CD4-positive, alpha-beta T cell treated with Interleukin-10 for 1 hour (primary cell): ENCODE measurements at places on chromosomes 3 and 15.

DNA sequence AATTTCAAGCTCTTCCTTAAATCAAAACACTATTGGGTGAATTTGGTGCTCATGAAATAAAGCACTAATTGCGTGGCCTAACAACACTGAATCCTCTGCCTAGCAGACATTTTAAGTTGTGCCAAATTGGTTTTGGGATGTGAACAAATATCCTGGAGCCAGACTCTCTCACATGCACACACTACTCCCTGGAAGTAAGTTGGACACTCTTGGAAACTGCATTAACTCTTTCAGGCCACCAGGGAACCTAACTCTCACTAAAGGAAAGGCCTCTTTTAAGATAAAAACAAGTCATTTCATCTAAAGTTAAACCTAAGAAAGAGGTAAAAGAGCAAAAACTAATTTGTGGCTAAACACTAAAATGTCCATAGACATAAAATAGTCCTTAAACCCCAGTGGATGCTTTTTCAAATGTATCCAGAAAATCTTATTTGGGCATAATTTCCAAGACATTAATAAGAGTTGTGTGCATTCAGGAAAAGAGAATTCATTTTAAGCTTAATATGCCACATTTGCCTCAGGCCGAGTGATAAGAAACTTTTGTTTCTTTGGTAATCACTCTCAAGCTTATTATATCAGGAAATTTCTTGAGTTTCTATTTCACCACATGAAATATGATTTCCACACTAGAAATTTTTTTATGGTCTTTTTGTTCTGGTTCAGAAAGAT is 61.8 kb downstream of the ZBTB20 start:
- no peak for DNase-seq

DNA sequence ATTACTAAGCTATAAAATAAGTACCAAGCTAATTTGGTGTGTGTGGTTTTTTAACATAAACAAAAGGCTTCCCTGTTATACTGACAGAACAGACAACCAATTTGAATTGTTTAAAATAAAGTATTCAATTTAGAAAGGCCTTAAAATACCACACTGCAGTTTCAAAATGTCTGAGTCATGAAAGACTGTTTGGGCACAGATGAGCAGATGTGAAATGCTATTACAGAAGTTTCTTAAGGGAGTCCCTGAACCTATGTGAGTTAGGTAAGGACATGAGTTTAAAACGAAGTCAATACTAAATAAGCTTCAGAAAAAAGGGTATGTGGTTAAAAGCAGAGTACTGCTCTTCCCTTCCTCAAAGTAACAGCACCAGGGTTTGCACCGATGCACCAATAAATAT is 69.7 kb upstream of the SETMAR start:
- DNase-seq, result no peak

GRCh38 chr3:44477312-44478030 is at the start of gene ZNF445:
TSS of gene ZNF445 (minus strand) at chr3:44477670. CDS start at chr3:44455549, 22,121 bp downstream.
- peak; percentile 82 for DNase-seq

- no peak for DNase-seq
Measured at GRCh38 chr3:171173736-171174135, 147.2 kb upstream of the SLC2A2 start.

DNA sequence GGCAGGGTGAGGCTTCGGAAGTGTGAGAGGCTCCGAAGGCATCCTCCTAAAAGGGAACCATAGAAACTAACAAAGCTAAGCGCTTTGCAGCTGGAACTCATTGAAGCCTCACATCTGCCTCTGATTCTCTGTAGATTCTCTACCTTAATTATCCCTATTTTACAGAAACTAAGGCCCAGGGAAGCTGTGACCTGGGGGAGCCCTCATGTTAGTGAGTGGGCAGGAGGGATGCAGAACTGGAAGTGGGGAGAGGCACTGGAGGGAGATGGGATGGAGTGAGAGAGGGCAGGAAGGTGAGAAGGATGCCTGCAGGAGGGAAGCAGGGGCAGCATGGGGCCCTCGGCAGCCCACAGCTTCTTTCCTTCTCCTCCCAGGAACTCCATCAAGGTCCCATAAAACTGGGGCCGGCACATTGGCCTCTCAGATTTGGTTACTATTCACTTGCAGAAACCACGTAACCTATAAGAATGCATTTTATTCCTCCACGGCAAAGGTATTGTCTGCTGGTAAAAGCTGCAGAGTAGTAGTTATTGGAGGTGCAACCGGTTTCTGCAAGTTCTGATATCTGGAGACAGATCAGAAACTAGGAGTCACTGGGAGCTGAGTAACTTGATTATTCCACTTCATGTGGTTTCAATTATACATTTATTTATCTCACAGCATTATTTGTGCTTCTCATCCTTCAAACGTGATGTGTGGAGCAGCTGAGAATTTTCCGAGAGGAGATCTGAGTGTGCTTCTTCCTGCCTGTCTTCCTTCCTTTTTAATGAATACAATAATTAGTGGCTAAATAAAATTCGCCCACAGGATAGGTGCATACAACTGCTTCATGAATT is 24.0 kb upstream of the CHCHD6 start:
- DNase-seq, result no peak

GRCh38 chr3:194273743-194274310 is 77.3 kb downstream of the CPN2 start:
- DNase-seq, result no peak

GRCh38 chr3:183883291-183884096 is 1.2 kb downstream of the PARL start:
- no peak for DNase-seq

DNA sequence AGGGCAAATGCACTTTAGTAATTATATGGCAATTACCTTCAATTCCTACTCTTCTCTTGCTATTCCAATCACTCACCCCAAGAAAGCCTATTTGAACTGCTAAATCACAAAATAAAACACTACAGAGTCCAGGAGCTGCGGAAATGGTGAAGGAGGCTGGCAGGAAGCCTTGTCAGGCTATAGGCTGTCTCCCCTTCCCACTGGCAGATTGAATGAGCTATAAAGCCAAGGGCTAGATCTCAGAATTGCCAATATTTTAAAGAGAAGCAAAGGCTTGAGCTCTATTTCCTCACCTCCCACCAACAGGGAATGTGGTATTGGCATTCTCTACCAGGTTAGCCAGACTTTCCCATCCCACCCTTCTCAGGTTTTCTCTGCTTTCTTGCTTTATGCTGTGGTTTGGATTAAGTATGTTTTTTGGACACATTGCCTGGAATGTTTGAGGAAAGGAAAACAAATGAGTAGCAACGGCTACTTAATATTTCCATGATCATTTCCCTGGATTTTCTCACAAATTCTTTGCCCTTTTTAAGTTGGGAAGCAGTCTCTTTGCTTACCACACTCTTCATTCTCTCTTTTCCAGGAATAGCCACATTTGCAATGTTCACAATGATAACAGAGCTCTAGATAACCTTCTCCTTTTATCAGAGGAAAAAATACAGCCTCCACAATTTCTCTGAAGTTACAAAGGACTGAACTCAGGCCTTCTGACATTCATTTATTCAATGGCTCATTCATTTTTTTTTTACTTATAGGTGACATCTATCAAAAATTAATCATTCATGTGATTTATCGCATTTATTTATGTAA is 1125.4 kb downstream of the ROBO1 start:
- no peak for DNase-seq

DNA sequence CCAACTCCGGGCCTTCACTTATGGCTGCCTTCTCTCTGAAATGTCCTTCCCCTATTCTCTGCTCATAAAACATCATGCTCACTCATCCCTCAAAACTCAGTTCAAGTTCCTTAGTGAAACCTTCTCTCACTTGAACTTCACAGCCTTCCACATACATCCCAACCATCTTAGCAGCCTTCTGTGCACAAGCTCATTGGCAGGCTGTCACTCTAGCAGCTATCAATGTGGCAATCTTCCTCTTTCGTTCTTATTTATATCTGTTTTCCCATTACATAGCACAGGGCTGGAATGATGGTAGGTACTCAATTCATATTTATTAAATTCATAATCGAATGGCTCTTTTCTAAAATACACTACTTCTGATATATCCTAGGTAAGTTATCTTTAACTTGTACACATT is 66.4 kb upstream of the MCTP2 start:
- no peak for DNase-seq

DNA sequence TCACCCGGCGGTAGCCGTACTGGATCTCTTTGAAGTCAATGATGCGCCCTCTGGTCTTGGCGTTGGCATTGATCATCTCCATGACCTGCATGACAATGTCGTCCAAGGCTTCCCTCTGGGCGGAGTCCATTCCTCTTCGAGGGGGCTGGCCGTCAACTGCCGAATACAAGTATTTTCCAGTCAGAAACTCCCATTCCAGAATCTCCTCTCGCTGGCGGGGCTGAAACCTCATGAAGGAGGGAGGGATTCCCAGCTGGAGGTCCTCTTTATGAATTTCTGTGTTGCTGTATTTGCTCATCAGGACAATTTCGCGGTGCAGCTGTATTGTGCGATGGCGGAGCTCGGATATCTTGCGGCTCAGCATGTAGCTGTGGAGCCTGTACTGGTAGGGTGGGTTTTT is 73.4 kb downstream of the CHSY1 start:
- DNase-seq, result no peak

DNA sequence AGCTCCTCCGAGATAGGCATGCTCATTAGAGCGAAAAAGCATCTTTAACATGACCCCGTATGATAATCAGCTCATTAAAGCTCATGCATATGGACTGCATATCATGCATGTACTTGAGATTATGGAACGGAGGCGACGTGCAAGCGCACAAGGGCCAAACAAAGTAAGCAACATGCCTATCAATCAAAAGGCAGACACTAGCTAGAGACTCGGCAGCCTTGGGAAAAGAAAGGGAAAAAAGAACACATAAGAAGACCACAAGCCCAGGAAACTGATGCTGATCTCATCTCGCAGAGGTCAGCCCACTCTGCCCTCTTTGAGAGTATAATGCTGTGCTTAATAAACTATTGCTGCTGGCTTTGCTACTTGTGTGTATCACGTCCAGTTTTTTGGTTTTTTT is 2.6 kb upstream of the ACOX2 start:
- no peak for DNase-seq

- DNase-seq, result no peak
Measured at GRCh38 chr3:131756405-131756804, 253.6 kb upstream of the MRPL3 start.

- DNase-seq, result no peak
Measured at GRCh38 chr3:112689385-112689784, 48.4 kb upstream of the CCDC80 start.

DNA sequence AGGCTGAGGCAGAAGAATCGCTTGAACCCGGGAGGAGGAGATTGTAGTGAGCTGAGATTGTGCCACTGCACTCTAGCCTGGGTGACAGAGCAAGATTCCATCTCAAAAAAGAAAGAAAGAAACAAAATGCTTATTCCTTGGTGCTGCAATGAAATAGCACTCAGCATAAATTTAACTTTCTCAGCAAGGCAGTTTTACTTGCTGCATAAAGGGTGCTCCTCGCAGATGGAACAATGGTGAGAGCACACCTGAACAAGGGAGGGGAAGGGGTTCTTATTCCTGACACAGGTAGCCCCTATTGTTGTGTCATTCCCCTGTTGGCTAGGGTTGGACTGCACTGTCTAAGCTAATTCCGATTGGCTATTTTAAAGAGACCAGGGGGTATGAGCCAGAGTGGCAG is 17.1 kb downstream of the PAK2 start:
- no peak for DNase-seq

DNA sequence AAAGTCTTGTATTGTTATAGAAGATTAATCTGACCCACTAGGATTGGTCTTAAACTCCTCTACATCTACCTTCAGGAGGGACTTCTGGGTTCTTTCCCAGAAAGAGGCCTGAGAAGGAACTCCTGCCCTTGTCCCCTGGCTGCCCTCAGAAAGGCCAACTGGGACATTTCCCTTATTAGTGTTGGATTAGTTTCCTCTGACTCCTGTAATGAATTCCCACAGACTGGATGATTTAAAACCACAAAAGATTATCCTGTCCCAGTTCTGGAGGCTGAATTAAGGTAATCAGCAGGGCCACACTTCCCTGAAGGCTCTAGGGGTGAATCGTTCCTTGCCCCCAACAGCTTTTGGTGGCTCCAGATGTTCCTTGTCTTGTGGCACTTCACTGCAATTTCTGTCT is 102.8 kb upstream of the NMNAT3 start:
- no peak for DNase-seq

DNA sequence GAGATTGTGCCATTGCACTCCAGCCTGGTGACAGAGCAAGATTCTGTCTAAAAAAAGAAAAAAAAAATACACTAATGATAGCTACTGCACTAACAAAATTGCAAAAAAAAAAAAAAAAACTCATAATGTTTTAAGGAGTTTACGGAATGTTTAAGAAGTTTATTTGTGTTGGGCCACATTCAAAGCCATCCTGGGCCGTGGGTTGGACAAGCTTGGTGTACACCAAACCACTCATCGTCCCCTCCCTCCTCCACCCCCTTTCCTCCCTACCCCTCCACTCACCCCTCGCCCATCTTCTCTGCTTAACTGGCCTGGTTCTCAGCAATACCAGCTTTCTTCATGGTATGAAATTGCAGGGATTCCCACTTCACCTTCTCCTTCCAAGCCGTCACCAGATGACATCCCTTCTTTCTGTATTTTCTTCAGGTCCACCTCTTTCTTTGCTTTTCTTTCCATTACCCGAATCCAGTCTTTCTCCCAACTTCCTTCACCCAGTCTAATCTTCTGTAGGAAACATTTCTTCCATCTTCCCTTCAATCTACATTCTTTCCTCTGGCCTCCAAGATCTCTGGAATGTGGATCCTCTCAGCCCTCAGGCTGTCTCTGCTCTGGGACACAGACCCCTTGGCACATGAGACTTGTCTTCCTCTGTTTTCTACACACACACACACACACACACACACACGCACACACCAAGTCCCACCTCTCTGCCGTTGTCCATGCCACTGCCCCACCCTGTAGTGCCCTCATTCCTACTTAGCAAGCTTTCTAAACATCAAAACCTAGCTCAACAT is 3.5 kb upstream of the MESP1 start:
- DNase-seq, result no peak

DNA sequence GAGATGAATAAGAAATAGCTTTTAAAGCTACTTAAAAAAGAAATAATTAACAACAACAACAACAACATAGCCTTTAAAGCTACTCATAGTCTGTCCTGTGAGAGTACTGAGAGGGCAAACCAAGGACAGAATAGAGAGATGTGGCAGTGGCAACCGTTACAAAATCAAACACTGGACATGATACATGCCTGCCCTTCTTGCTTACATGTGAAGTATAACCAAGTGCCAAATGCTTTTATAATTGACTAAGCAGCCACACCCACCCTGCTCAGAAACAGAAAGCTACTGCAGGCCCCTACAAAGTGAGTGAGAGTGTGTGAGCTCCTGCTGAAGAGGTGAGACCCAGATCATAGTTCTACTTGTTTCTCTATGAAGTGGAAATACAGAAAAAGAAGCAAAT is 38.4 kb downstream of the NDUFB4 start:
- no peak for DNase-seq

DNA sequence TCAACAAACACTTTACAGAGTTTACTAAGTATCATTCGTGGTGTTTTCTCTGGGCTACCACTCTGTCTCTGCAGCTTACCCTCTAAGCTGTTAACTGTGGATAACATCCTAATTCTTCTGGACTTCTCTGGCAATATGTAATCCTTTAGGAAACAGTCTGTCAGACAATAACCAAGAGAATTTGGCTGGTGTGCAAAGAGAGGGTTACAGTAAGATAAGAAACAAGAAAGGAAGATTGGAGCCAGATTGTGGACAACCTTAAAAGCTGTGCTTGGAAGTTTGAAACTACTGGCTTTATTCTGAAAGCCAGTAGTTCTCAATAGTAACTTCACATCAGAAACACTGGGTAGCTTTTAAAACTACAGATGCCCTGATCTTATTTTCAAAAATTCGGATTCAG is 778 bp downstream of the ARL6 start:
- no peak for DNase-seq

GRCh38 chr3:65291448-65292125 is 603.8 kb upstream of the ADAMTS9 start:
- DNase-seq, result no peak
